ENCODE measurements at places on chromosomes 6 and 20.

DNA sequence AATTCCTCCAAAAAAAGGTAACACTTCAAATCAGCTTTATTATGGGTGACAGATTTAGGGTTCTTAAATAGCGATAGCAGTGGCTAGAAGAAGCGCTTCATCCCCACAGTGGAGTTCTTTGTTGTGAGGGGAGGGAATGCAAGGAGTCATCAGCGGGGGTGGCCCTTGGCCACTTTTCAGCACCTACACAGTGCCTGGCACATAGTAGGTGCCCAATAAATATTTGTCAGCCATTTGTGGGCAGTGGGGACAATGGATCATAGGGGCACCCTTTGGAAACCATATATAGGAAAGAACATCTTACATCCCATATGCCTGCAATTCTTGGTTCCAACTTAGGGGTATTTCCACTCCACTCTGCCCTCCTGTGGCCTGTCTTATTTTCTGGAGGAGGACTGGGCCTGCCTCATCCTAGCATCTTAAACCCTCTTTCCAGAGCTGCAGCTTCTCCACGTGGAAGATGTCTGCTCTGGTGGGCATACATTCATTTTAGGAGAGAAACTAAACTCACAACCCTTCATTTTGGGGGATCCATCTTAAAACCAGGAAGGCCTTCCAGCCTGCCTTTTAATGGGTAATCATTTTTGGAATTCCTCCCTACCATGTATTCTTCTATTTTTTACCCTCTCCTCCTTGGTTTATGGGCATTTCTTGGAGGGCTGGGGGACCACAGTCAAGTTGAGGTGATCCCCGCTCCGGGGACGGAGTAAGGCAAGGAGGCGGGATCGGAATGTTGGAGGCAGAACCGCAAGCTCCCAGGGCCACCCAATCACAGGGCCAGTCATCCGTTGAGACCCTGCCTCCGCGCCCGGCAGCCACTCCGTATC, 2.6 kb upstream of the GPSM3 start:
- DNase-seq: peak; percentile 59

DNA sequence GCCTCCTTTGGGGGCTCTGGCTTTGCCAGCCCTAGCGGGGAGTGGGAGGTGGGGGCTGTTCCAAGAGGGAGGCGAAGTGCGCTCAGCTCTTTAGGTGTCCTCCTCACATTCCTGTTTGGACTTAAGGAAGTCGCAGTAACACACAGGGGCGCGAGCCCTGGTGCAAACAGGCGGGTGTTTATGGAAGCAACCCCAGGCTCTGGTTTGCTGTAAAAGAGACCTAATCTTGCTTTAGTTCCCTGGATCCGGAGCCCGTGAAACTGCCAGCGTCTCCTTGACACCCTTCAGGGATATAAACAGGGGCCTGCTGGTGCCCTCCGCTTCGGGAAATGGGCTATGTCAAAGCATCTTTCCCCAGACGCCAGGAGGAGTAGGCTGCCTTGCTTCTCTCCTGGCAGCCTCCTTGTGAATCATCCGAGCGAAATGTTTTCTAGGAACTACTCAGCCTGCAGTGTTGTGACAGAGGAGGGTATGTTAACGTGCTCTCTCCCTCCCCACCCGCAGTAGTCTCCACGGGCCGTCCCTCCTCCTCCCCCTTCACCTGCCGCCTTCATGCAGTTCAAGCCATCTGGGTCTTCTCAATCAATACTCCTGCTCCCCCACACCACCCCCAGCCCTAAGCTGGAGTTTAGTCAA, 168.0 kb upstream of the LRFN2 start:
- peak; percentile 54 for DNase-seq

GRCh38 chr6:56947924-56948323, 7.0 kb upstream of the BEND6 start:
- no peak for DNase-seq

DNA sequence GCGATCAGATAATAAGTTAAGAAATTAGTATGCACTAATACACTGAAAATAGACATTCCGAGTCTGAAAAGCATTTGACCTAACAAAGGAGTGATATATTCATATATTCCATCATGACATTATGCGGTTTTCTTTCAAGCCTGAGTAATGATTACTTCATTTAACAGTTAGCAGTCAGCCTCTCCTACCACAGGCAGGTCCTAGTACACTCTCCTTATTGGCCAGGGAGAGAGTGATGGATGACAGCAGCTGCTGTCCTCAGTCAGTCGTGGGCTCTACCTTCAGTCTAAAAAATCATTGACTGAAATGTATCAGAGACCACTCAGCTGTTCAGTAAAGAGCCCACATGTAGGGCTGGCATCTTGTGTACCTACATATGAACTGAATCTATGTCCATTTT, 33.2 kb upstream of the VGLL2 start:
- no peak for DNase-seq

DNA sequence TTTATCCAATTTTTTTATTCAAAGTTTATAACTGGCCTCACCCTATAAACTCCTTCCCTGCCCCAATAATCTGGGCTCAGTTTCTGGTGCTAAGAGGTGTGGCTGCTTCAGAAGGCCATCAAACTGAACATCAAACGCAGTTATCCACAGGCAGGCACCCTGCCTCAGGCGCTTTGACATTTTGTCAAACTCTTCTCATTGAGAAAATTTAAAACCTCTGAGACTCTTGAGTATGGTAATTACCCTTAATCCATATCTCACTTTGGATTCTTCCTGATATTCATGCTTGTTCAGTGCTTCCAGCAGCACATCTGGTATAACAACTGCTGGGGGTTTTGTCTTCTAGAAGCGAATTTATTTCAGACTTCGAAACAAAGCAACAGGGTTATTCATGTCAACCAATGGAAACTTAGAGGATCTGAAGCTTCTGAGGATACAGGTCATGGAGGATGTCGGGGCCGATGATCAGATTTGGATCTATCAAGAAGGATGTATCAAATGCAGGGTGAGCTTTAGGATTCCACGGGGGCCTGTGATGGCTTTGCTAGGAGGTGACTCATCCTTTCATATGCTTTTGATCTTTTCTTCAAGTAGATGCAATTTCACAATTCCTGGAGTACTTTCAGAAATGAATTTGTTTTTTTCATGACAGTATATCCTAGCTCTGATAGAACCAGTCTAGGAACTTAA, 68.2 kb downstream of the RTN4IP1 start:
- DNase-seq: no peak

DNA sequence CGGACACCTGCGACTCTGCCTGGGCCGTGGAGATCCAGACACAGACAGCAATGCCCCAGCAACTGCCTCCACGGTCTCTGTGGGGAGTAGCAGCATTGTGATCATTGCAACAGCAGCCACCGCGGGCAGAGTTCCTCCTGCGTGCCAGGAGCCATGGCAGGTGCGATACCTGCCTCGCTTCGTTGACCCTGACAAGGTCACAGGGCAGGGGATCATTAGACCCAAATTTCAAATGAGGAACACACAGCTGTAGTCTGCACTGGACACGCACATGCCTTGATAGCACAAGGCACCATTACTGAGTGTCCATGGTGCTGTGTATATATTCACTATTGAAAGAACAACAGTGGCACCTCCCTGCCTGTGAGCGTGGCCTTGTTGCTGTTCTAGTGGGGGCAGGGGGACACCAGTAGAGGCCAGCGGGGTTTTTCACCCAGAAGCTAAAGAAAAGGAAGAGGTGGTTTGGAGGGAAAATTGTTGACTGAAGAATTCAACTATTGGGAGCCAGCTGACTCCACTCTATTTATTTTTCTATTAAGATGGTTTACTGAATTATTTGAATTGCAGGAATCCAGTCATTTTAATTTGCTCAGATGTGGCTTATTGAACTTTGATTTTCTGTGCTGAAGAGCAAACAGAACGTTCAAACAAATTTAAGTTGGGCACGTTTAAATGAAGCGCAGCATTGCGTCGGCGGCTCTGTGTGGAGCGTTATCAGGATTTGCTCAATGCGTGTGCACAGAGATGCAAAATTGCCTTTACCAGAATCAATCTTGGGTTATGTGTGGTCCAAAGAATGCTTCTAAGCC, 60.2 kb upstream of the RPS6KA2 start:
- DNase-seq: no peak

Measured in ACHN (cell line).